ENCODE measurements at places on chromosomes 2 and 18.

DNA sequence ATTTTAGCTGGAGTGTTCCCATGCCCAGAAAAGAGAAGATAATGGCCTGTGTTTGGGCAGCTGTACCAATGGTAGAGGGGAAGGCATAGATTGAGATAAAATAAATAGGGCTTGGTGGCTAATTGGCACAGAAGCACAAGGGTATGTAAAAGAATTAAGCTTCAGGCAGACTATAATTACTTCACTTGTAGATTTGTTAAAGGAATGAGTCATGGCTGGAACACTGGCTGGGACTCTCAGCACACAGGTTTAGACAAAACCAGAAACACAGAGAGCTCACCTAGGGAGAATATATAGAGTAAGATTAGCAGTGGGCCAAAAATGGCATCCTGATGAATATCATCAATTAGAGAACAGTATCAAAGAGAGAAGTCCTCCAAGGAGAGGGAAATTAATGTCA is 198.3 kb upstream of the FIGN start:
- no peak for DNase-seq

DNA sequence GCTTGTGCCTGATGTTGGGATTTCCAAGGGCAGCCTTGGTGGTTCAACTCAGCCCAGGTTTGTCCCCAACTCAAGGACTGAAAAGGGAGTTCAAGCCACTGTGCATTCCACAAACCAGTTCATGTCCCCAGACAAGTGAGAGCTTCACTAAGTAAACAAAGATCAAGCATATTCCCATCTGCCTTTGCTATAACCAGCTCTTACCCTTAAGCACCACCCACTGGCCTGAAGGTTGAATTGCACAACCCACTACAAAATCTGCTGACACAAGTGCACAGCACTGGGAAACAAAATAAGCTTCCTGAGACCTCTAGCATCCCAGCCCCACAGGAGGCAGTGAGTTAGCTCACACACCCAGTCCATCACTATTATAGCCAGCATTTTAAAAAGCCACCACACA is 516.7 kb downstream of the NR4A2 start:
- no peak for DNase-seq

- DNase-seq: no peak
These were observed 25.6 kb upstream of the ITGB6 start for GRCh38 chr2:160225722-160226121.

DNA sequence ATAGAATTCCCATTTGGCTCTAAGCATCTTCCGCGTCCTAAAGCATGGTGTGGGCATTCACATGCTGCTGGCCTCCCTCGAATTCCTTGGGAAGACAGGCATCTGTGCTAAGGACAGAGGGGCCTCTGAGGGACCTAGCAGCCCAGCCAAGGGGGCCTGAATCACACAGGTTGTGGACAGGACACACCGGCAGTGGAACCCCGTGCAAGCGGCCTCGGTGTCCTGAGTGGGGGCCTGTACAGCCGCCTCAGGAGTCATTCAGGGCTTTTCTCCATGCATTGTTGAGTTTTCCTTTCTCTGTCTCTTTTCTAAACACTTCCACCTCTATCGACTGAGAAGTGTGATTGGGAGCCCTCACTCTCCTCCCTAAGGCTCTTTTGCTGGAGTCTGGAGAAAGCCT is 44.3 kb upstream of the SMIM21 start:
- DNase-seq: no peak

DNA sequence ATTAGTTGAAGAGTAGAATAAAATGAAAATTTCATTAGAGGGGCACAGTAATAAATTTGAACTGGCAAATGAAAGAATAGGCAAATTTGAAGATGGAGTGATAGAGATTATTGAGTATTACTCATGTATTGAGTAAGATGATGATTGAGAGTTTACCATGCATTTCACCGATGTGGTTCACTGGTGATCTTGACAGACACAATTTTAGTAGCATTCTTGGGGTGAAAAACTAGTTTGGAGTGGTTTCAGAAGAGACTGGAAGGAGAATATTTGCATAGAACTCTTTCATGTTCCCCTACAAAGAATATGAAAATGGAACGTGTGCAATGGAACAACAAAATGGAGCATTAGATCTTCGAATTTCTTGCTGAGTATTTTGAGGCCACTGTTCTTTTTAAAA is 121.4 kb downstream of the ASXL3 start:
- no peak for DNase-seq

- no peak for DNase-seq
These were observed 39.4 kb downstream of the AGAP1 start for GRCh38 chr2:235533198-235533597.

- DNase-seq: no peak
These were observed 516.9 kb downstream of the ARHGAP15 start for GRCh38 chr2:143645921-143646645.

DNA sequence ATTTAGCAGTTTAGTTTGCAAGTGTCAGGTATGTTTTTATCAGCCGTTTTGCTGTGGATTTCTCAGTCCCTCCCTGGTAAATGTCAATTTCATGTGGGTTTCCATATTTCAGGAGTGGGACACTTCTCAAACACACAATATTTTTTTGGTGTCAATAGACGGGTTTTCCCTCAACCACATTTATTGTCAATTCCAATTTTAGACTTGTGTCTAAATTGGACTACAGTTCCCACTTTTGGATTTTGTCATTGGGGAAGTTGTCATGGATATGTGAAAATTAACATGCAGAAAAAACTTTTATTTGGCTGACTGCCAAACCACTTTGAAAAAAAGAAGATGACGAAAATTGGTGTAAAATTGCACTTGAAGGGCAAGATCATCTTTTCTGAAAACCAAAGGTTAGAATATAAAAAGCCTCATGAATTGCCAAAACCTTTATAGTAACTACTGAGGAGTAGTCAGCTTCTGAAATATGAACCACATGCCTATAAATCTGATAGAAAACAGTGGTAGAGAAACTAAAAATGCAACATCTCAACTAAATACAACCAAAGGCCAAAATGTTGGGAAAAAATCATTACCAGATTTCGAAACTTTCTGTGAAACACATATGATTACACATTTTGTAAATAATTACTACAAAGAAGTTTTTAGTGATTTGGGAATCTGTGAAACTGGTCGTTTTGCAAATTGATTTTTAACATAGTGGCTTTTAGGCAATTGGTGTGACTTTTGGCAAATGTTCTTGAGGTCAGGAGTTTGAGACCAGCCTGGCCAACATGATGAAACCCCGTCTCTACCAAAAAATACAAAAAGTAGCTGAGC is 106.4 kb downstream of the BCL2L11 start:
- peak; percentile 47 for DNase-seq

DNA sequence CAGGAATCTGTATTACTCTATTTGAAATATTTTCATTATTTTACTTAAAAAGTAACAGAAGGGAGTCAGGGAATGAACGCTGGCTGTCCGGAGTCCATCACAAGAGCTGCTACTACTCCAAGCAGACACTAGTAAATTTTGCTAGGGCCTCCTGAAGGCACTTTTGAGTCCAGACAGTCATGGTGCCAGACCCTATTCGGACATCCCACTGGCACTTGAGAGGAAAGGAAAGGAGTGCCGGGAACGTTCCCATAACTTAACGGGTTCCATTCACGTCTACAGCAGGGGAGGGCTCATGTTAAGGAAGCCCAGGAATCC is 563 bp upstream of the GMCL1 start:
- DNase-seq: no peak

All from GM04503 (cell line).